DND-41 (cell line): ENCODE measurements at places on chromosomes 2 and 18.
A peak's percentile ranks its signal among the peaks of the same experiment; 100 is the strongest.

GRCh38 chr18:49855711-49856415 lies 42.5 kb upstream of the ACAA2 start:
- DNase-seq: no peak

GRCh38 chr18:35835833-35836232 lies 136.6 kb upstream of the RMP24 start:
- no peak for DNase-seq

DNA sequence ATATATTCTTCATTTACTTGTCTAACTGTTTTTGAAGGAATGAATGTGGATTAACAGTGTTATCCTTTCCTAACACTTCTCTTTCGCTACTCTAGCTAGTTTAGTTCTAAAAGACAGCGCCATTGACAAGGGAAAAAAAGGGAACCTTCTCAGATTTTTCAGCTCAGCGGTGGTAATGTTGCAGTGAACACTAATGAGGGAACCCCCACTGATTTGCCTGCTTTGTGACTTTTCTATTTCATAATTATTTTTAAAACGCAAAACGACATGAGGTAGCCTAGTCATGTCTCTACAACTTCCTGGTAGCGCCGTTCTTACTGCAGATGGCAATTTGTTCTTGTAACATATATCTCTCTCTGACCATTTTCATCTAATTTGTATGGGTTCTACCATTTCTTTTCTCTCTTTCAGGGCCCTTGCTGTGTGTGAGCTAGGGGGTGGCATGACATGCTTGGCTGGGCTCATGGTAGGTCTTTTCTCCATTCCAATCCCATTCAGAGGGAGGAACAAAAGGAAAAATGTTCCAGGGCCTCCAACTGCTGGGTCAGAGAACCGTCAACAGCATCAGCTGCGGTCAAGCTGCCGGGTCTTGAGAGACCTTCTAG lies 235.5 kb upstream of the SIX3 start:
- no peak for DNase-seq

DNA sequence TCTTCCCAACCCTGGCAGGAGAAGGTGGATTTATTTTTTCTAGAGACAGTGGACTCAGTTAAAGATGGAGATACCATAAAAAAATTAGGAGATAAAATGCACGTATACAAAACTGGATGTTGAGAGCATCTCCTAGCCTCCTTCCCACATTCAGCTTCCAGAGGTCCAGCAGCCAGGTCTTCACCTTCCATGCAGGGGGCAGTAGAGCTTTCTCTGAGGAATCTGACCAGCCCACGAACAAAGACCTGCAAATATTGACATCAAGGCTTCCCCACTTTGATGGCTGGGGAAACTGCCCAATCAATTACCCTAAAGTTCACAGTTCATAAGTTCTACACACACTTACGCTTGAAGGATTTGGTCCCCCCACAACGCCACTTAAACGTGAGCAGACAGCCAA lies 24.5 kb downstream of the AQP4 start:
- no peak for DNase-seq

GRCh38 chr2:53036196-53036595 lies 731.4 kb upstream of the CHAC2 start:
- DNase-seq: no peak

GRCh38 chr2:94997981-94998930 lies 27.3 kb upstream of the MAL start:
- DNase-seq: no peak

DNA sequence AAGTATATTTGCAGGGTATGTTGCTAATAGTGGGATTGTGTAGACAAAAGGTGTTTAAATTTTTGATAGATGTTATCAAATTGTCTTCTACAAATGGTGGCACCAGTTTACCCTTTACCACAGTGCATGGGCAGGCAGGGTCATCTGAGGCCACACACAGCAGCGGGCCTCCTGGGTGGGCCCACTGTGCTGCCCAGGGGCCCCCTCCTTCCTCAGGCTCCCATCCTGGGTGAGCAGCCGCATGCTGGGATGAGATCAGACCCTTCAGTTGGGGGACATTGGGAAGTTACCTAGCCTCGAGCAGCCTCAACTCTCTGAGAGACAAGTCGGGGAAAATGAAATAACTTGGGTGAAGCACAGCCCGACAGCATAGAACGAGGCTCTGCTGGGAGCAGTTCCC lies 9.7 kb downstream of the MYO7B start:
- DNase-seq: no peak

DNA sequence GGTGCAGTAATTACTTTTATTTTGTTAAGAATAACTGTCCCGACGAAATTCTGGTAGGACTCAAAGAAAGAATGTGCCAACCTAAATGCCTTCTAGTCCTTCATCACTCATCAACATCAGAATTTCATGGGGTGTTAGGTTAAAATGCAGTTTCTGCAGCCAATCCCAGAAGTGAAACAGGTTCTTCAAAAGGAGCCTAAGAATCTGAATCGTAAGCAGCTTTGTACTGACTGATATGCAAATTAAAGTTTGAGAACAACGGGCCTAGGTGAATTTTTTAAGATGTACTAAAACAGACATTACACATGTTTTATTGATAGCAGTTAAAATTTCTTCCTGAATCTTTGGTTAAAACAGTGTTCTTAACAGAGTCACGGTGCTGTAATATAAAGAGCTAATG lies 140.3 kb upstream of the ZC3H15 start:
- DNase-seq: no peak

DNA sequence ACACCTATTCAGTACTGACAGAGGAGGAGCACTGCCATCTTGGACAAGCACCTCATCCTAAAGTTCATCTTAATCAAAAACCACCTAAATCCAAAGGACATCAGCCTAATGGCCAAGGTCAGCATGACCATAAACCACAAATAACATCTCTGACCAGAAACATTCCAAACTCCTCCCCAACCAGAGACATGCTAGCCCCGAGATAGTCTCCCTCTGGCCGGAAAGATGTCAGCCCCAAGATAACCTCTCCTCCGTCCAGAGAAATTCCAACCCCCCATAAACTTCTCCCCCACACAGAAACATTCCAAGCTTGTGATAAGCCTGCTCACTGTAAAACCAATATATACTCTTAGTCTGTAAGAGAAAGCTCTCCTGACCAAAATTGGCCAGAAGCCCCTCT lies 260.6 kb downstream of the CLIP4 start:
- DNase-seq: no peak

GRCh38 chr2:88416016-88416663 lies 36.4 kb downstream of the FOXI3 start:
- DNase-seq: no peak

DNA sequence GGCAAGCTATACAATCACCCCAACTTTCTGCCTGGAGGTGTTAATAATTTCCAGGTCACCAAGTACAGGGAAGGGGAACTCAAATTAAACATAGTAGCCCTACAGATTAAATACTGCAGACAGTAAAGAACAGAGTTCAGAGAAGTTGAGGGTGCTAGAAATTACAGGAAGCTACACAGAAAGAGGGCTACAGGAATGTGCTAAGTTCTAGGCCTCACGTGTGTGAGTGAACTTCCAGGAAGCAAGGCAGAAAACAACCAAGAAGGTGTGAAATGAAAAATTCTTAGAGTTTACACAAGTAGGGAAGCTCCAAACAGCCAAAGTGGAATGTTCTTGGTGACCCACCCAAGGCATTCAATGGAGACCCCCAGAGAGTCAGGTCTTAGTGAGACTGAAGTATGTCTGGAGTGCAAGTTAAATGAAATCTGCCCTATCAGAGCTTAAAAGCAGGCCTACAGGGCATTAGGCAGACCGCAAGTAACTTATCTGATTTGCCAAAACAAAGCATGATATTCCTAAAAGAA lies 58.1 kb upstream of the RNU4ATAC start:
- no peak for DNase-seq

GRCh38 chr2:44906972-44907371 lies 34.5 kb upstream of the SIX3 start:
- no peak for DNase-seq

DNA sequence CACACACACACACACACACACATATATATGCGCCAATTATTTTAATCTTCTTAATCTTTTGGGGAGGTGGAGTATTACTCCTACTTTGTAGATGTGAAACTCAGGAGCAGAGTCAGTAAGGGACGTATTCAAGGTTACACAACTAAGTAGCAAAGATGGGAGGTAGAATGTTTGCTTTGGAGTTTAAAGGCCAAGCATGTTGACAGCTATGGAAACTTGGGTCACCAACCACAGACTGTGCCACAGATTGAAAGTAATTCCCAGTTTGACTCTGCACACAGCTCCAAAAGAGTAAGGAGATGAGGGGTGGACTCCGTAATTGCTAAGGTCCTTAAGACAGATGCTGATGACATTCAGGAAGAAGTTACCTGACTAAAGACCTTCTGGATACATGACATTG lies 124.8 kb upstream of the ITGB6 start:
- DNase-seq: no peak

- no peak for DNase-seq
These were observed 21.0 kb upstream of the STAT4 start for GRCh38 chr2:191171708-191172355.

DNA sequence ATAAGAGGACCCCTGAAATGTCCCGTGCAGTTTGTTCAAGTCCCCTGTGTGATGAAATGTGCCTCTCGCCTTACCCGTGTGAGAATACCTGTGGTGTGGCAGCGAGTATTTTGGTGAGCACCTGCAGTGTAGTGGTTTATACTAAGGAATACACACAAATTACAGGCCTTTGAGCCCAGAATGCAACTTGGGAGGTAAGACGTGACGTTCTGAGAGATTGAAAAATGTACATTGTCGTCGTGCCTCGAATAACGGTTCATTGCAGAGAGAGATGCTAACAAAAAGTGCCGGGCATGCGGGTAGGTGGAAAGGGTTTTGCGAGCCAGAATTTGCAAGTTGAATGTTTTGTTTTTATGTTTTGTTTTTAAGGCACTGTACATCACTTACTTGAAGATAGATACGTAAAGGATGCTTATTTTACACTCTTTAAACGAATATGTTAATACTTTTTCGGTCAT lies 867 bp downstream of the RBBP8 start:
- no peak for DNase-seq

- no peak for DNase-seq
These were observed 157.6 kb downstream of the RDH14 start for GRCh38 chr2:18402831-18403230.

GRCh38 chr2:45778720-45779171 lies 127.3 kb downstream of the PRKCE start:
- DNase-seq: peak; percentile 67

GRCh38 chr2:64488050-64488974 lies 34.4 kb downstream of the LGALSL start:
- DNase-seq: peak; percentile 68

- no peak for DNase-seq
These were observed 195.5 kb downstream of the CDCA7 start for GRCh38 chr2:173550143-173550542.

DNA sequence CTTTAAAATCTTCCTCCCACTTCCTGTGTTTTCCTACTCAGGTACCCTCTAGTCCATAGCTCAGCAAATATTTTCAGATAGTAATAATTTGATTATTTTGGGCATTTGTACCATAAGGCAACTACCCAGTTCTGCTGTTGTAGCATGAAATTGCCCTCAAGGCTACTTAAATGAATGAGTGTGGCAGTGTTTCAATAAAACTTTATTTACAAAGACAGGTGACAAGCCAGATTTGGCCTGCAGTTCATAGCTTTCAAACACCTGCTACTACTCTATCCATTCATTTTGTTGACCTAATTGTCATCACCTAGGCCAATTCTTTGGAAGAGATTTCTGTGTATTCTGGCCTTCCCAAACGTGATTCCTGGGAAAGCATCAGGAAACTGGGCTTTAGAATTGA lies 28.9 kb downstream of the NYAP2 start:
- no peak for DNase-seq

GRCh38 chr2:99987160-99987559 lies 155.2 kb downstream of the AFF3 start:
- no peak for DNase-seq

DNA sequence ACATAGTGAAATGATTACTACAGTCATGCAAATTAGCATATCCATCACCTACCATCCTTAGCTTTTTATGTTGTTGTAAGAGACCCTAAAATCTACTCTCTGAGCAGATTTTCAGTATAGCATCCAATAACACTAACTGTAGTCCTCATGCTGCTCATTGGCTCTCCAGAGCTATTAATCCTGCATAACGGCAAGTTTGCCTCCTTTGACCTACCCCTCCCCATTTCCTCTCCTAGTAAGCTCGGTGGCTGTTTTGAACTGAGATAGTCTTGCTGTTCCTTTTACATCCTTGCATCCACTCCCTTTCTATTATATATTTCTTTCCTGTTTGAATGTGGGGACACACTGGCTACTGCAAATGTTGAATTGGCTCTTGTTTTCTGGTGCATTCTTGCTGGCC lies 481.5 kb downstream of the TSN start:
- no peak for DNase-seq

- DNase-seq: no peak
These were observed 9.5 kb upstream of the CNNM3 start for GRCh38 chr2:96806468-96807126.

- no peak for DNase-seq
These were observed 11.4 kb downstream of the FHOD3 start for GRCh38 chr18:36308711-36309435.

DNA sequence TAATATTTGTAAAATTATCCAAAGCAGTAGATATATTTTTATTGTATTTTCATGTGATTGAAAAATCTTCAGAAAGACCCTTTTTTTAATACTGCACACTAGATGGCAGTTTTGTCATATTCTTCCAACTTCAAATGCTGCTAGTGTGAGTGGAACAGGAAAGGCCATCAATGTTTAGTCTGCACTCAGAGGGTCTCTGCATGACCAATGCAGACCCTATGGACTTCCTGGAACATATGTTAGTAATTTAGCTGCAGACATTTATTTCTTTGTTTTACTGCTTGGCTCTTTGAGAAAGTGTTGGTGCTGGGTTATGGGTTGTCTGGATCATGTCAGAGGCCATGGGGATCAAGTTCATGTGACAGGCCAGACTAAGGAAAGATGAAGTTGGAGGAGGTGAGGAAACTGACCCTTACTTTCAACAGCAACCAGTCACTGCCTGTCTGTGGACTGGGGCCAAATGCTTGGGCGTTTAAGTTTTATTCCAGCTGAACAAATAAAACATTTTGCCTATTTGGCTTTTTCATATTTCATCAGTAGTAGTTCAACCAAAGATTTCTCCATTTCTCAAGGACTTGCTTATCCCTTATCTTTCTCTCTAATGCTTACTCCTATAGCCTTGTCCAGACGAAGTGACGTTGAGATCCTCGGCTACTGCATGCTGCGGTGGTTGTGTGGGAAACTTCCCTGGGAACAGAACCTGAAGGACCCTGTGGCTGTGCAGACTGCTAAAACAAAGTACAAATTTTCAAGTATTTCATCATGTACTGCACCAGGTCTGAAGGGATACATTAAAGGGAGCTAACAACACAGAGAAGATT lies 84.8 kb downstream of the VRK2 start:
- no peak for DNase-seq
